T1000 (cell line): ENCODE measurements at places on chromosomes 7 and 10.

DNA sequence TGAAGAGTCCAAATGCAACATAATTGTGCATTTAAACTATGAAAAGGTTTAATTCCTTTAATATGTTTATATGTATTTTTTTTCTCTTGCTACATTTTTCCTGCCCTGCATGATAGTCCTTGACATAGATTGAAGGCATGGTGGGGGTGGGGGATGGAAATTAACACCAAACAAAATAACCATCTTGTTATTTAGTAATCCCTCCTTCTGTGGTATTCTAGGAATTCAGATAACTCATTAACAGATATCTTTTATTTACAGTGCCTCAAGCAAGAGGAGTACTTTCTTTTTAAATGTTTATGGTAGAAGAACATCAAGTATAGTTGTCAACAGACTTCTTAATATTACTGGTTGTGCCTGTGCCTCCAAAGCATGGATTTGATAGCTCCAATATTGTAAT lies 337.6 kb upstream of the SEMA3A start:
- no peak for DNase-seq

- no peak for DNase-seq
Measured at GRCh38 chr7:41110186-41110585, 592.7 kb downstream of the INHBA start.

DNA sequence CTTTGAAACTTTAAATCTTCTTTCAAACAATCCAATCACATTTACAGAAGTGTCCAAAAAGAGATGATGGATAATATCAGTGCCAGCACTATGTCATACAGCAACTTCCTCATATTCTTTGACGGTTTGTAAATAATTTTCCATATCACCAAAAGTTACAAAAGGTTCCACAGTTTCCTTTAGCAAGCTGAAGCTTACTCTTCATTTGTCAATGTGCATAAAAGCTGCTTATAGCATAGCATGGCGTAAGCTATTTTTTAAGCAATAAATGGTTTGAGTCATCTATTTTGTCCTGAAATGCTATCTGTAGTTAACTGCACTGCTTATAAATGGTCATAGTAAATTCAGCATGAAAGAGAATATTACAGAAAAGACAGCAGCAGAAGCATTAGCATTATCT lies 95.1 kb downstream of the ETV1 start:
- DNase-seq: no peak

GRCh38 chr10:32889631-32890212 lies 68.3 kb downstream of the ITGB1 start:
- DNase-seq: no peak

DNA sequence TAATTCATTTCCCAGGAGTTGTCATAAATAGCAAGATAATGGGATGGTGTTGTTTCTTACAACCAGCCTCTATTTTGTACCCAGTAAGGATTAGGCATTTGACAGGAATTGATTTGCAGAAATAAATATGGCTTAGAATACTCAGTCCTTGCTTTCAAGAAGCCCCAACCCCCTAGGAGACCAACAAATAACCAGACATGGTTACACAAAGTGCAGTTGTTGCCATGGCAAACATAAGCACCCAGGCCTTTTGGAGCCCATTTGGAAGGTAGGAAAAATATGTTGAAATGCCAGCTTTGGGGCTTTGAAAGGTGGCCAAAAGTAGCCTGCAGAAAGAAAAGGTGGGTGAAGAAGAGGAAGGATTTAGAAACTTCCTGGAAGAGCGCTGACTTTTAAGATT lies 397.5 kb downstream of the CDC14C start:
- DNase-seq: no peak

DNA sequence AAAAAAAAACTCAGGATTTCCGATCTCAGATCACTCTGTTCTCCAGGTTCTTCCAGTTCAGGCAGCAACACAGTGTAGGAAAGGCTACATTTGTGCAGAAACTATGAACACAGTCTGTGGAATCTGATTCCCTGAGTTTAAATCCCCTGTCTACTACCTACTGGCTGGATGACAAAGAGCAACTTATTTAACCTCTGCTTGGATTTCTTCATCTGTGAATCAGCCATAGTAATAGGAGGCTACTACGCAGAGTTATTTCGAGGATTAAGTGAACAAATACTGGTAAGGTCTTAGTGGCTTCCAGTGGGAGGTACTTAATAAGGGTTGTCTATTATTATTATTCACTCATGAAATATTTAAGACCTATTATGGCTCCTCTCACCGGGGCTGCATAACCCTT lies 44.3 kb upstream of the PDCD4 start:
- no peak for DNase-seq

DNA sequence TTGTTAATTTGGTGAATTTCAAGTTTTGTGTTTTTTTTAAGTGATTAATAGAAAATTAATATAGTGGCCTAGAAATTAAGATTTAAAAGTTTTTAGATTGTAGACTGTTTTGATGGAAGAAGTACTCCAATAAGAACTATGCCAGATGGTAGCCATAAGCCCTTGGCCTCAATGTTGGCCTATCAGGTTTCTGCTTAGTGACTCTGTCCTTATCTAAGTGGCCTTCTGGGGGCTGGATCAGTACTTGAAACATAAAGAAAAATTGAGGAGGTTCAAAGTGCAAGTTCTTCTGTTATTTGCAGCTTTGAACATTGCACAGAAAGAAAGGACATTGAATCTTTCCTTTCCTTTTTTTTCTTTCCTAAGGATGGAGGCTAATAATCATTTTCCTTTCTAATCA lies 9.9 kb downstream of the CCDC126 start:
- DNase-seq: no peak

- DNase-seq: no peak
Measured at GRCh38 chr10:69907517-69907916, 105.8 kb downstream of the COL13A1 start.

DNA sequence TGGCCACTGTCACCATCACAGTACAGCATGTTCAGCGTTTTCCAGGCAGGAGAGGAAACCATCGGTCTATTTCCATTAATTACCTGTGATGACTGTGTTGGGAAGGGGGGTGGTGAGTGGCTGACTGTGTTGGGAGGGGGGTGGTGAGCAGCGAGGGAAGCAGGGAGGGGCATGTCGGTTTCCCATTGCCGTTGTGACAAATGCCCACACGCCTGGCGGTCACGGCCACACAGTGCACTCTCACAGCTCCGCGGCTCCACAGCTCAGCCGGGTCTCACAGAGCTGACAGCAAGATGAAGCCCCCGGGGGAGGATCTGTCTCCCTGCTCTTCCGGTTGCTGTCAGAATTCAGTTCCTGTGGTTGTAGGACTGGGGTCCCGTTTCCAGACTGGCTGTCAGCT lies 39.0 kb downstream of the AP5Z1 start:
- no peak for DNase-seq

- no peak for DNase-seq
Measured at GRCh38 chr10:100819424-100819823, 74.0 kb downstream of the PAX2 start.

DNA sequence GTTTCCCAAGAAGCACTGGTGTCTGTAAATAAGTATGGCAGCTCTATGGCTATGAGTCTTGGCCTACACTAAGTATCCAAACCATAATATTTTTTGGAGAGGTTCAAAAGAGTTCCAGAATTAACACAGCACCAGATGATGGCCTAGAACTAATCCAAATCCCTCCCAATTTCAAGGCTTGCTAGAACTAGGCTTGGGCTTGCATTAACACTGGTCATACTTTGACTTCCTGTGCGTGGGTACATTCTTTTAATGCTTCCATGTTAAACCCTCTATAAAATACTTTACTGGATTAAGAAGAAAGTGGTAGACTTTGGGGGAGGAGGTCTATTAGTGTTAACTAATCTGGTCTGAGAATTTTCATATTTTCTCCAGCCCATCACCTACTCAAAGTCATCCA lies 3.1 kb downstream of the AASS start:
- no peak for DNase-seq

GRCh38 chr7:150972741-150973140 lies 5.4 kb downstream of the KCNH2 start:
- no peak for DNase-seq

DNA sequence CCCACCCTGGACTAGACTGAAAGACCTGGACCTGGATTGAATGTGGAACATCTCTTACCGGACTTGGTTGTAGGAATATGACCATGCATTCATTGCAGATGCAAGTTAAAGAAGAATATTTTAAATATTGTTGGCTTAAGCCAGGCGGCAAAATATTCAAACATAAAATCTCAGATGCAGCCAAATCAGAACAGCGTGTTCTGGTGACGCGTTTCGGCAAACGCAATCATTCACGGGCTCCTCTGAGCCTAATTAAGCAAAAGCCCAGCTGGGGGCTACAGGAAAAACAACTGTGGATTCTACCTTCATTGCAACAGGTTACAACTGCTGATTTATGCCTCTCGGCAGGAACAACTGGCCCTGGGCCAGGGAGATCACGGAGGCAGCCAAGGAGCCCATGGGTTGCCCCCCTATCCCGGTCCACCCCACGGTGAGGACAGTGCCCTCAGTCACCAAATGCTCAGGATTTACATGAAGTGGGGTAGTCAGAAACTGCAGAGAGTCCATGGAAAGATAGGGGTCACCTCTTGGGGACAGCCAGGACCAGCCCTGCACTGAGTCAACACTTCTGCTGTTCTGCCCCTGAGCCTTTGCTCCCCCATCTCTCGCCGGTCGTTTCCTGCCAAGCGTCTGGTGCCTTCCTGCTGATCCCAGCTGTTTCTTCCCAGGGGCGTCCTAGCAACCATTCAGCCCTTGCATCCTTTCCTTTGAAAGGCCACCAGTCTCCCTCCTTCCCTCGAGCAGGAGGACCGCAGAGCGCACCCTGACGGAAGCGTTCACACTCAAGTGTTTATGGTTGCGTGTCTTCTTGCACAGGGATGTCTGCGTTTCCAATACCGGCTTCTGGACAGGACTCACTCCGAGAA lies 64.4 kb upstream of the SFMBT2 start:
- DNase-seq: no peak

GRCh38 chr7:129773328-129773731 lies 161.8 kb downstream of the NRF1 start:
- no peak for DNase-seq

- no peak for DNase-seq
Measured at GRCh38 chr7:146321301-146321700, 204.7 kb downstream of the CNTNAP2 start.

- DNase-seq: no peak
Measured at GRCh38 chr10:73999703-74000102, 1.8 kb downstream of the VCL start.

- DNase-seq: no peak
Measured at GRCh38 chr10:62772186-62772974, 32.1 kb upstream of the ADO start.

- no peak for DNase-seq
Measured at GRCh38 chr7:123811056-123811455, 33.9 kb upstream of the HYAL4 start.

DNA sequence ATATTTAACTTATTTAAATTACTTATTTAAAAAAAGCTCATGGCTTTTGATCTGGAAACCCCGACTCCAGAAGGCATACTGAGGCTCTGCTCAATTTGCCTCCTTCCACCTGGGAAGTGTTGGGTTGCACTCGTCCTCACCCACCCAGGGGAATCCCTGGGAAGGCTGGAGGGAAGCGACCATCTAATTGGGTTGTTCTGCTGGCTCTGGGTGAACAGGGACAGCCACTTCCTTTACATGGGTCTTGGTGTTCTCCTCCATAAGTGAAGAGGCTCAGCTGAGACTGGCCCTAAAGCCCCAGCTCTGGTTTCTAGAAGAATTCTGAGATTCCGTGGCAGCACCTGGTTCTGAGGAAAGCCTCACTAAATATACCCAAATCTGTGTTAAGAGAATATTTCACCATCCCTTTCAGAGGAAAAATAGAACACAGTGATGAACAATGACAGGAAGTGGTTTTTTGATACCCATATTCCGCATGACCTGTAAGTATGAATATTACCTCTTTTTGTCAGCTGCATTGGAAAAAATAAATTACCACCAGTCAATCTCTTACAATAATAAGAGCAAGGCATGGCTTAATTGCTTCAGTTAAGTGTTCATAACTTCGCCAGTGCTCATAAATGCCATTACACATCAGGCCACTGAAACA lies 131.1 kb upstream of the SHH start:
- DNase-seq: no peak

- DNase-seq: no peak
Measured at GRCh38 chr10:92440578-92440977, 133.3 kb downstream of the IDE start.

DNA sequence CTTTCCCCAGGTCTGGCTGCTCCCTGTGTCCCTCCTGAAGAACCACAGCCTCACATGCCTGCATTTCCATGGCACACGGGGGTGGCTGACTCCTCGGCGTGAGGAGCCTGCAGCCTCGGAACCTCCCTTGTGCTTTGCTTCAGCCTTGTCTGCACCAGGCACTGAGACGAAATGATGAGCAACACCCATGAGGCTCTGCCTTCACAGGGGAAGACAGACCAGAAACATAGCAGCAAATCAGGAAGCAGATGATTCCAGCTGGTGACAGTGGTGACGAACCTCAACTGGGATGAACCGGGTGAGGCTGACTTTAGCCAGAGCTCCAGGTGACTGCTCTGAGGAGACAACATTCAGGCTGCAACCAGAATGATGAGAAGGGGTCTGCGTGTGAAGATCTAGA lies 84.5 kb upstream of the SMNDC1 start:
- no peak for DNase-seq

GRCh38 chr7:24057243-24057642 lies 226.7 kb upstream of the NPY start:
- no peak for DNase-seq

- DNase-seq: no peak
Measured at GRCh38 chr7:34087892-34088891, 182.9 kb downstream of the BMPER start.

- DNase-seq: no peak
Measured at GRCh38 chr7:144438759-144439158, 35.3 kb upstream of the NOBOX start.

- DNase-seq: peak; percentile 6
Measured at GRCh38 chr10:57657164-57657765, 610.4 kb downstream of the IPMK start.

DNA sequence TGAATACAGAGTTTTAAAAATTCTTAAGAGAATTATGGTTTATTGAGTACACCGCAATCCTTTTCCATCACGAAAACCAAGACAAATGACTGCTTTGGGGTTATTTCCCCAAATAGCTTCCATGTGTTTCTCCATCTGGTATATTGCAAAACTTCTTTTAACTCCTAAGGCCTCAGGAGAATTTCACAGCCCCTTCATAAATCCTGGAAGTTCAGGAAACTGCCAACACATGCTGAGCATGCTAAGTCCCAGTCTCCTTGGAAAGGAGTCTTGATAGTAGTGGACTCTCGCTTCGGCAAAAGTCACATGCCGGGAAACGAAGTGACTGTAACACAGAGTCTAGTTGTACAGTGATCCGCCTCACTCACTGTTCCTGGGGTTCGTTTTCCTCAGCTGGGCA lies 88.1 kb upstream of the RSU1 start:
- DNase-seq: no peak

- no peak for DNase-seq
Measured at GRCh38 chr7:45190406-45191165, 33.0 kb downstream of the RAMP3 start.

DNA sequence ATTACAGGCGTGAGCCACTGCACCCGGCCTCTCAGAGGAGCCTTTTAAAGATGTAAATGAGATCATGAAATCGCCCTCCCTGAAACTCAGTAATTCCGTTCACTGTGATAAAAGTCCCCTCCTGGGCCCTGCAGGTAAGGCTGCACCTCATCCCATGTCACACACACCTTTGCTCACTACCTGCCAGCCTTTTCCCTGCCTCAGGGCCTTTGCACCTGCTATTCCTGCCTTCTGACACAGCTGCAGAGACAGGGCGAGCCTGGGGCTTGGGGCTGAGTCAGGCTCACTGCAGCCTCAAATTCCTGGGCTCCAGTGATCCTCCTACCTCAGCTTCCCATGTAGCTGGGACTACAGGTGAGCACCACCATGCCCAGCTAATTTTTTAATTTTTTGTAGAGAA lies 118.8 kb downstream of the MYL10 start:
- DNase-seq: no peak

- no peak for DNase-seq
Measured at GRCh38 chr10:35570397-35570796, 34.7 kb upstream of the GJD4 start.
